NCI-H1048 (cell line): ENCODE measurements at places on chromosomes 2 and 18.

DNA sequence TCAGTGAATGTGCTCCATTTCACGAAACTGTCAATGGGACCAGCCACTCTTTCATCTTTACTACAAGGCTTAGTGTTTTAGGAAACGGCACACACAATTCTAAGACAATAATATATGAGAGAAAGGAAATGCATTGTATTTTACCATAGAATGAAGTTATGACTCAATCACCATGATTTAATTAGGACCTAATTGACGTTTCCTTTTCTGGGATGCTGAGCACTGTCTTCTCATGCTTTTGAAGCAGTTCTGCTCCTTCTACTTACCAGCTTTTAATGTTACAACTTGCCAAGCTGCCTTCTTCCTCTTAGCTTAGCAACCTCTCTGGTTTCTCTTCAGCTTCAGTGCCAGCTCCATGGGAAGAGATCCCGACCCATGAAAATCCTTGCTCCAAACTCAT lies 94.3 kb upstream of the SERPINE2 start:
- DNase-seq: no peak

DNA sequence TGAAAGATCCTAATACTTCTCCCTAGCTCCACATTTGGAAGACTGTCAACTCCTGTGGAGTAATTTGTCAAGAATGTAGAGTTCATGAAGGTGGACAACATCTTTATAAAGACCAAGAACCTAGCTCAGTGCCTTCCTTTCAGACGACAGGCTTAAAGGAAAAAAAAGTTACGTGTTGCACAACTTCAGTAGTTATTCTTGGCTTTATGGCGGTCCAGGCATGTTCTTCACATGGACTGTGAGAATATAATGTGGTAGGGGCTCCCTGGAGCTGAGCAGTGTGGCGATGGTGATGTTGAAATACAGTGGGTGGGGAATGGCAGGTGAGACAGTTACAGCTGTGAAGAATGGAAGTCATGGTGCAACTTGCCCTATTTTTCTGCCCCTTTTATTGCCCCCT lies 3.9 kb downstream of the TAF1B start:
- no peak for DNase-seq

DNA sequence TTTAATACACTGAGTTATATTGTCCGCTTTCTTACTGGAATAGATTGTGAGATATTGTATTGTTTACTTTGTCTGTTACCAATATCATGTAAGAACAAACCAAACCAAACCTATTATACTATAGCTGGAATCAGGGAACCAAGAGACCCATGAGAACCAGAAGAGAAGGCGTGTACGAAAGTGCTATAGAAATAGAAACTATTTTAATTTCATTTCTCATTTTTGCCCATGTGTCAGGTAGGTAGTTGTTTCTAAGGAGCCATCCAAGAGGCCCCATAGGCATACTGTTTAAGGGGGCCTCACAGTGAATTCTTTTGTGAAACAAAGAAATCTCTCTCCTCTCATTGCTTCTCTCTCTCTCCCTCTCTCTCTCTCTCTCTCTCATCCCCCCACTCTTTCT lies 363.6 kb downstream of the RNF144A start:
- DNase-seq: no peak

DNA sequence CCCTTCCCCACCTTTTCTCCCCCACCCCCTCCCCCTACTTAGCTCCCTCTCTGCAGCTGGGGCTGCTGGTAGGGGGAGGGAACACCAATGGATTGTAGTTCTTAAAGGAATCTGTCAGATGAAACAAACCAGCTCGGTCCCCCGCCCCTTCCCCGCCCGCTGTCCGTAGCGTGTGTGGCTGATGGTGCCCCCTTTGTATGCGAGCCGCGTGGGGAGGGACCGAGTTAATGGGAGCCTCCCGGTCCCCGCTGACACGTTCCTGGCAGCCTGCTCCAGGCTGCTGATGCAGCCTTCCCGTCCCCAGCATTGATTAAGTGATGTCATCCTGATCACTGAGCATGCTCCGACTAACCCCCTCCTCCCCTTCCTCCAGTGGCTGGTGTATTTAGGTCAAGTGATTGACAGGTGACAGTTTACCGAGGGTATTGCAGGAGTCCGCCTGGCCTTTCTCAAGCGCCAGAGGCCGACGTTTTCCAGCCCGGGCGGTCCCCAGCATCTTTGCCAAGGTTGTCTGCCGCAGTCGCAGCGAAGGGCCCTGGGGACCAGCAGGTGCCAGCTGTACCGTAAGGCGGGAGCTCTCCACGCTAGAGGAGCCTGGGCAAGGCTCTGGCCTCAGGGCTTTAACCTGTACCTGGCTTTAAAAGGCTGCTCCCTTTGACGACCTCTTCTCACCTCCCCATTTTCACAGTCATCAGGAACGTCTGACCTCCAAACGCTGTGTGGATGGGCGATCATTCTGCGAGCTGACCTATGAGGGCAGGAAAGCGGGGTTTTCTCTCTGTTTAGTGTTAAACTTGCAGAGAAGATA lies 1.8 kb downstream of the KIF5C start:
- no peak for DNase-seq

DNA sequence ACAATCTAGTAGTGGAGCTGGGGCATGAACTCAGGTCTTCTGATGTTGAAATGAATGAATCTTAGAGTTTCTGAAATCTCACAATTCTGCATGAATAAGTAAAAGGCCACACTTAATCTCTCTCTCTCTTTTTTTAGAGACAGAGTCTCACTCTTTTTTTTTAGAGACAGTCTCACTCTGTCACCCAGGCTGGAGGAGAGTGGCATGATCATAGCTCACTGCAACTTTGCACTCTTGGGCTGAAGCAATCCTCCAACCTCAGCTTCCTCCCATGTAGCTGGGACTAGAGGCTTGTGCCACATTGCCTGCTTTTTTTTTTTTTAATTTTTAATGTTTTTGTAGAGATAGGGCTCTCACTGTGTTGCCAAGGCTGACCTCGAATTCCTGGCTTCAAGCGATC lies 68.9 kb upstream of the THOC1 start:
- no peak for DNase-seq

GRCh38 chr2:50615291-50615690 lies 416.6 kb downstream of the NRXN1 start:
- DNase-seq: no peak

DNA sequence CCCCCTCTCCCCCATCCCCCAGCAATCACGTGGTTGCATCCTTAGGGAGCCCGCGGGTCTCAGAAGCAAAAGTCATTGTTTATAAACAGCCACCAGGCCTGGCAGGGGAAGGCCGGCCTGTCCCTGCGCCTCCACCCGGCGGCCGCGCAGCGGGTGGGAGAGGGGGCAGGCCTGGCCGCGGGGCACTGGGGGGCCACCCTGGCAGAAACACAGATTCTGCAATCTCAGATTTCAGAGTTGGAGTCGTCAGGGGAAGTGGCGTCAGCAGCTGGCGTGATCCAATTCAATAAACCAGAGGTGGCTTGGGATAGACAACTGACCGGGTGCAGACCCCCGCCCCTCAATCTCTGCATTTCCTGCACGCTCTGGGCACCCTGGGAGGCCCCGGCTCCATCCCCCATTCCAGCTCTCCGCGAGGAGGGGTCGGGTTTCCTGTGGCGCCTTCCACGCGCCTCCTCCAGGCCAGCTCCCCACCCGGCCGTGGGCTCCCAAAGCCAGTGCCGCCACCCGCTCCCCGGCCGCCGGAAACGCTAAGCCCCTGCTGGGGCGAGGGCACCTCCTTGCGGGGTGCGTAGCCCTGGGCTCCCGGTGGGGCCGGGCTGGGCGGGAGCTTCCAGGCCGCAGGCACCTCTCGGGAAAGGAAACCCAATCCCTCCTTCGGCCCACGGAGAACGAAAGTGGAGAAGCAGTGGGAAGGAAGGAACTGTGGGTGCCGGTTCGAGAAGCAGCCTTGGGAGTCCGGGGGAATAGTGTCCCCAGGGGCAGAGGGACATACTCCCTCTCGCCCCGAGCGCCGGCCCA lies 1.1 kb downstream of the BIN1 start:
- DNase-seq: no peak

- DNase-seq: no peak
Observed at GRCh38 chr2:156657809-156658208, 221.6 kb downstream of the GPD2 start.

DNA sequence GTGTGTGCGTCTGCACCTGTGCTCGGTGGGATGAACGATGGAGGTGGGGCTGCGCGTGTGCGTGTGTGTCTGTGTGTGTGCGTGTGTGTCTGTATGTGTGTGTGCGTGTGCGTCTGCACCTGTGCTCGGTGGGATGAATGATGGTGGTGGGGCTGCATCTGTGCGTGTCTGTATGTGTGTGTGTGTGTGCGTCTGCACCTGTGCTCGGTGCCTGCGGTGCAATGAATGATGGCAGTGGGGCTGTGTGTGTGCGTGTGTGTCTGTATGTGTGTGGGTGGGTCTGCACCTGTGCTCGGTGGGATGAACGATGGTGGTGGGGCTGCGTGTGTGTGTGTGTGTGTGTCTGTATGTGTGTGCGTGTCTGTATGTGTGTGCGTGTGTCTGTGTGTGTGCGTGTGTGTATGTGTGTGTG lies 48.5 kb upstream of the CTDP1 start:
- DNase-seq: no peak

DNA sequence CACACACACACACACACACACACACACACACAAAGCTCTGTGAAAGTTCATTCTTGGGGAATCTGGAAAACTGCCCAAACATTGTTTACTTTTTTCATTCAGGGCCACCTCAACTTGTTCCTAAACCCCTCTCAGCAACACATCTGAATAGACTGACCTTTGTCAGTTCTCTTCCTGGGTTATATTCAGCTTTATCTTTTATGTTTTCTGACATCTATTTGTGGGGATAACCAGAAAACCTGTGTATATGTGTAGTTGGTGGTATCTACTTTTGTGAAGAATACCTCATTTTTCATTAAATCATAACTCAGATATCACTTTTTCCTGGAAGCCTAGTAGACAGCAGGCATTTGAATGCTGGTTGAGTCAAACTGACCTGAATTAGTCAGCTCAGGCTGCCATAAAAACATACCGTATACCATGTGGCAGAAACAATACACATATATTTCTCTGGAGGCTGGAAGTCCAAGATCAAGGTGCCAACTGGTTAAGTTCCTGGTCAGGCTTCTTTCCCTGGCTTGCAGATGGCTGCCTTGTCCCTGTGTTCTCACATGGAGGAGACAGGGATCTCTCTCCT lies 11.0 kb upstream of the RNF144A start:
- DNase-seq: no peak

GRCh38 chr2:137190411-137191195 lies 425.3 kb downstream of the THSD7B start:
- DNase-seq: no peak

DNA sequence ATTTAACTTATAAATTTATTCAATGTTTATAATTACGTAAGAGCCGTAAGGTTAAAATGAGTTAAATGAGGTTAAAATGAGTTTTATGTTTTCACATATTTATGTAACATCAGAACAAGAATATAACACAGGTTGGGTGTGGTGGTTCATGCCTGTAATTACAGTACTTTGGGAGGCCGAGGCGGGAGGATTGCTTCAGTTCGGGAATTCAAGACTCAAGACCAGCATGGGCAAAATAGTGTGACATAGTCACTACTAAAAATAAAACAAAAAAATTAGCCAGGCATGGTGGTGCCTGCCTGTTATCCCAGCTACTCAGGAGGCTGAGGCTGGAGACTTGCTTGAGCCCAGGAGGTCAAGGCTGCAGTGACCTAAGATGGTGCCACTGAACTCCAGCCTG lies 9.3 kb upstream of the MBD2 start:
- no peak for DNase-seq

DNA sequence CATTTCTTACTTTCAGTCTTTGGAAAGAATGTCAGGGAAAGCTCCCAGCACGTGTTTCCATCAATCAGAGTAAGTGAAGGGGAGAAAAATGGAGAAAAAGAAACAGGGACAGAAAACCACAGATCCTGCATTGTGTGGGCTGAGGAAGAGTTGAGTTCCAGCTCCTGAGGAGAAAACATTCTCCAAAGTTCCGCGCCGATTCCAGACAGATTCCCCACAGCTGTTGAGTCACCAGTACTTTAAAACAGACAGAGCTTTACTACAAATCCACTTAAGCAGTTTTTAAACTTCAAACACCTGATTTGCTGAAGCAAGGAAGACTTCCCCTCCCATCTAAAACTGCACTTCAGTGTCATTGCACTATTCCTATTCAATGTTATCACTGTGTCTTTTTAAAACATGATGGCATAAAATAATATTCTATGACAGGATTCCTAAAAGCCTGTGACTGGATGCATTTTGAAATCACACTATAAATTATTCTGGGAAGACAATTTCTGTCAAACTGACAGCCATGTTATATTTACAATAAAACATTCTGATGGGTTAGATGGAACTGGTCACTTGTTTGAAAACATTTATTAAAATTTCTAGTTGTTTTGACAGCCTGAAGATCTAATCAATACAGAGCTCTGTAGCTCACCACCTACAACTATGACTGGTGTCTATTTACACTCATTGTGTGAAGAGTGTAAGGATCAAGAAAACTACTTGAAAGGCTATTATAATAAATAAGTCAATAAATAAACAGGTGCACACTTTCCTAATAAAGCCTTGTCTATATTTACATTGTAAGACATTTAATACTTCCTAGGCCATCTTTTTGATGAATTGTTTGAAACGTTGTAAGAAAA lies 40.9 kb downstream of the TCF4 start:
- no peak for DNase-seq

GRCh38 chr2:120303177-120303576 lies 42.8 kb upstream of the INHBB start:
- no peak for DNase-seq

- DNase-seq: no peak
Observed at GRCh38 chr18:7259475-7259874, 28.6 kb downstream of the LRRC30 start.

- DNase-seq: no peak
Observed at GRCh38 chr2:97928591-97928990, 67.2 kb downstream of the TMEM131 start.

DNA sequence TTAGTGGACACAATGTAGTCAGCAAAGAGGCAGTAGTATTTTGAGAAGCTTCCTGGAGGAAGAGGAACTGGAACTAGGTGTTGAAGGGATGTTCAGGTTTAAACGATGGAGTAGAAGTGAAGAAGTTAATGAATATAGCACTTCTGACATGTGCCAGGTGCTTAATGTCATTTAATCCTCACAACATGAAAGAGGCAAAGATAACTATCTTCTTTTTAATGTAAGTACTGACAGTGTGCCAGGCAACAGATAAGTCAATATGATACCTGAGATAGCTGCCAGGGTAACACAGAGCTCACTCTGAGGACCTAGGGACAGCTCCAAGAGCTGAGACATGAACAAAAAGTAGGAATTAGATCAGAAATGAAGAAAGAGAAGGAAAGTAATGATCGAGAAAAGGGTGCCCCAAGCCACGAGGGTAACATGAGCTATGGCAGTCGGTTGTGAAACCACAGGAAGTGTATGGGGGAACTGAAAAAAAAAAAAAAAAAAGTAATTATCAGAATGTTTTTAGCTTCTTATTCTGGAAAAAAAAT lies 140.7 kb downstream of the RNF144A start:
- no peak for DNase-seq

GRCh38 chr18:3923750-3924149 lies 473.8 kb downstream of the TGIF1 start:
- DNase-seq: no peak

DNA sequence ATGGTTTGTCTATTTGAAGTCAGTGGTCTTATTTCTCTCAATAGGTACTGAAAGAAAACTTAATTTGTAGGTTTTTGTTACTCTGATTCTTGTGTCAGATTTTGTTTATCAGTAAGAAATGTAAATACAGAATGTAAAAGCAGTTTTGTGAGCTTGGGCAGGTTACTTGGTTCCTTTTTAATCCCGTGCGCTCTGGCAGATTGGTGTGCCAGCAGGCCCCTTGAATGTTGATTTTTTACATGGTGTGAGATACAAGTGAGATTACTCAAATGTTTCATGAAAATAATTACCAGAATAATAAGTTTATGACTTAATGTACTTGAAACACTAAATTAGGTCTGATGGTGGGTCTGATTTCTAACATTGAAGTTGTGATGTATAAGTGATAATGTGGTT lies 13.4 kb downstream of the HNRNPA3 start:
- DNase-seq: no peak
